ENCODE measurements at places on chromosomes 6 and 20. TPM values are rescaled to one million over a fixed set of nuclear protein-coding genes. Genes with fewer than 3 reads are reported as not detected.

The GSTA3 gene
- total RNA-seq = not detected

The RARS2 gene
- total RNA-seq = 27.6 TPM

The FAM229B gene
- 1.1 TPM for total RNA-seq

The BHLHE23 gene
- total RNA-seq = not detected

The OPN5 gene
- not detected for total RNA-seq

The NKX2-4 gene
- not detected for total RNA-seq

The GSTA2 gene
- not detected for total RNA-seq

The SIRPB2 gene
- total RNA-seq = not detected

The CDH4 gene
- total RNA-seq = not detected

The TEAD3 gene
- total RNA-seq = 0.17 TPM

The MACROD2 gene
- total RNA-seq = not detected

The FOXF2 gene
- not detected for total RNA-seq

The PROCR gene
- total RNA-seq = 0.34 TPM

The ATXN1 gene
- 97.0 TPM for total RNA-seq

The TOP1 gene
- 98.4 TPM for total RNA-seq

The ME1 gene
- total RNA-seq = not detected

The HAO1 gene
- not detected for total RNA-seq

The ERVFRD-1 gene
- not detected for total RNA-seq
